Putamen (tissue), 1 donor: ENCODE measurements at places on chromosomes 3 and 15.

GRCh38 chr3:64058566-64058965, 35.3 kb upstream of the PSMD6 start:
- no peak for DNase-seq

DNA sequence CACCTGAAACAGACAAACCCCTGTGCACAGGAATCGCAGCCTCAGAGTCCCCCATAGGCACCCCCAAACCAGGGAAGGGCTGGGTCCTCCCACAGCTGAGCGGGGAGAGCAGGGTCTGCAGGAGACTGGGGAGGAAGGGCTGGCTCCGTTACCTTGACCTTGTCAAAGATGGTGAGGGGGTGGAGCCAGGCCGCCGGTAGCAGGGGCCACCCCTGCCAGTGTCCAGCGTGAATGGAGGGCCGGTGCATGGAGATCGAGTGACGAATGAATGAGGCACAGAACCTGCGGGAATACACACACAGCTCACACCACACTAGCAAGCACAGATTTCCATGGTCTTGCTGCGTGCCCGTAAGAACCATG, 102.2 kb downstream of the TMEM266 start:
- no peak for DNase-seq

GRCh38 chr15:84006421-84006820, 229.2 kb upstream of the GOLGA6L4 start:
- no peak for DNase-seq

GRCh38 chr3:10602769-10603768, 97.7 kb upstream of the ATP2B2 start:
- DNase-seq: peak; percentile 76

- no peak for DNase-seq
Measured at GRCh38 chr3:127441764-127442163, 148.8 kb downstream of the TPRA1 start.

- no peak for DNase-seq
Measured at GRCh38 chr3:82410366-82410765, 648.9 kb upstream of the GBE1 start.

DNA sequence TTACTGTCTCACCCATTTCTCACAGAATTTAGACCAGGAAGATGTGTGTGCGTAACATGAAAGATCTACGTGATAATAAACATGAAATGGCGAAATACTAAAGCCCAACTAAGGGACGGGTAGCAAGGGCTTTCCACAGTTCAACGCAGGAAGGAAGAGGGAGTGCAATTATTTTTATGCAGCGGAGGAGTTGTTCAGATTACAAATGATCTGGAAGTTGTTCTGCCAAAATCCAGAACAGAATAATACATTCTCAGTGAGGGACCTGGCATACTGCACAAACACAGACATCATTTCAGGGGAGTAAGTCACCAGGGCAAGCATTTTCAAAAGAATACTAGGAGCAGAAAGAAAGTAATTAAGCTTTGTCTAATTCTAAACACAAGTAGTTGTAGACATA, 133.6 kb upstream of the RAP2B start:
- peak; percentile 35 for DNase-seq

DNA sequence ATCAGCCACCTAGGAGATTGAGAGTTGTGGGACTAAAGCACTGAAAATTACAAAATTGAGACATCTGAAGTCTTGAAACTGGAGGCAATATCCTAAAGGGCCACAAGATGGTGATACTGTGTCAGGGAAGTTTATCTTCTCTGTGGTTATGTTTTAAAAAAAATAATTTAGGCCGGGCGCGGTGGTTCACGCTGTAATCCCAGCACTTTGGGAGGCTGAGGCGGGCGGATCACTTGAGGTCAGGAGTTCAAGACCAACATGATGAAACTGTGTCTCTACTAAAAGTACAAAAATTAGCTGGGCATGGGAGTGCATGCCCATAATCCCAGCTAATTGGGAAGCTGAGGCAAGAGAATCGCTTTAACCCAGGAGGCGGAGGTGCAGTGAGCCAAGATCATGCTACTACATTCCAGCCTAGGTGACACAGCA, 17.9 kb upstream of the NIT2 start:
- peak; percentile 30 for DNase-seq

GRCh38 chr3:133868186-133868585, 27.5 kb downstream of the RAB6B start:
- DNase-seq: no peak

DNA sequence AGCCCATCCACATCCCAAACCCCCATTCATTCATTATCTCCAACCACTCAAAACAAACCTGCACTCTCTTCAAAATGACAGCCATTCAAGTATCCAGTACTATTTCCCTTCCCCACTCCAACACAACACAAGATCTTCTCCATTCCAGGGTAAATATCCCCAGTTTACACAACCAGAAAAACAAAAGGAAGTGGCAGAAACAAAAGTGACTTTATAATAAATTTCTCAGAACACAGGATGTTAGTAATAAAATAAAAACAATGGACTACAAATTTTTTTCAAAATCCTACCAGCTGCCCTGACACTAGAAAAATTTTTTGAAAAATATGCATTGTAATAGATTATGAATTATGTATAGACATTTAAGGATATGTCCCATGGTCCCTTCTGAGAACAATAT, 14.2 kb downstream of the CPA3 start:
- no peak for DNase-seq

DNA sequence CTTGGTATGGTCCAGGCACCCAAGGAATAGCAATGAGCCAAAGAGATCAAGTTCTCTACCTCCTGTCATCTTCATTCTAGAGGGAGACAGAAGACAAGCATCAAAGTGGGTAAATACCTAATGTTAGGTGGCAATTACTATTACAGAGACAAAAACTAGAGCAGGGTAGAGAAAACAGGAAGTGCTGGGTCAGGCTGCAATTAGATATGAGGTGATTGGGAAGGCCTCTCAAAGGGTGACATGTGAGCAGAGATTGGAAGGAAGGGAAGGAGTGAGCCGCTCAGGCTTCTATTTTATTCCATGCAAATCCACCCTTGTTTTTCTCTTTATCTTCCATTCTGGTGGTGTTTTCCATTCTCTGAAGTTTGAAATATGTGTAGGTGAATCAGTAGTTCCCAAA, 37.4 kb downstream of the EBLN2 start:
- no peak for DNase-seq

- DNase-seq: no peak
Measured at GRCh38 chr15:88624156-88624970, 3.2 kb downstream of the AEN start.

GRCh38 chr15:77393471-77393840, 26.4 kb downstream of the PEAK1 start:
- no peak for DNase-seq

DNA sequence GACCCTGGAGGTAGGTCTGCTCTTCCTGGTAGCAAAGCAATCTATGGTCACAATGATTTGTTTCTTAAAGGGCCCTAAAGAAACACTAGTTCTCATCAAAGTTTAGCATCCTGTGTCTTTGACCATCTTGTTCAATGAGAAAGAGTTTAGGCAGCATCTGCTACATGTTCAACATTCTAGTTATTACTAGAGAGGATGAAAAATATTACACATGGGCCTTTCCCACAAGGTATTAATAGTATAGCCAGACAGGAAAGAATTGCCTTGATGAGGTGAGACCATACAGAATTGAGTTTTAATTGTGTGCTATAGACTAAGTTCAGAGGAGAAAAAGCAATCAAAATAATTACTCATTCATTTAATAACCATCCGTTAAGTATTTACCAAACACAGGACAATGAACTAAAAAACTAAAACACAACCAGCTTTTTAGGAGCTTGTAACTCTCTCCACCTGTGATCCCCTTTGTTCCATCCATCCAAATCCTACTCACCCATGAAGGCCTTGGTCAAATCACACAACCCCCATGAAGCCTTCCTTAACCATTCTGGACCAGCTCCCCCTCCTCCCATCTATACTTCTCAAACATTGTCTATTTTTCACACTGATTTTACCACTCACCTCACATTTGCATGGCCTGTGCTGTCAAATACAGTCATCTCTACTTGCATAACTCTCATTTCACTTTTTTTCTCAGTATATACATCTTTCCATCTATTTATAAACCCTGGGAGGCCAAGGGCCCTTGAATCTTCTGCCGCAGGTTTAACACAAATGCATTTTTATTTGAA, 122.9 kb downstream of the RORA start:
- DNase-seq: no peak

- DNase-seq: peak; percentile 33
Measured at GRCh38 chr3:14138109-14138877, 13.4 kb downstream of the TMEM43 start.

DNA sequence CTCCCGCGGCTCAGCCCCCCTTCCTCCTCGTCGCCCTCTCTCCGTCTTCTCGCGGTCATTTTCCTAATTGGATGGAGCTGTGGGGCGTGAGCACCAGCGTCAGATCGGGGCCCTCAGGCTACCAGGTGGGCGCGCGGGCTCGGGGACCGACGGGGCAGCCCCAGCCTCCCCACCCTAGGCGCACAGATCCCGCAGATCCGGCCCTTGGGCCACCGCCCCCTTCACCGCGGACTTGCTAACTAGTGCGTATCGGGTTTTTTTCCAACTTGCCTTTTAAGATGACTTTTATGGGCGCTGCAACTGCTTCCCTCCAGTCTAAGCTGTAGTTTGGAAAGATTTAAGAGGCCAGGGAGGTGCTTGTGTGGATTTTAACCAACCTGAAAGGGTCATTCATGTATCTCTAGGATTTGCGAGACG, 1.3 kb downstream of the ZNF710 start:
- DNase-seq: no peak

DNA sequence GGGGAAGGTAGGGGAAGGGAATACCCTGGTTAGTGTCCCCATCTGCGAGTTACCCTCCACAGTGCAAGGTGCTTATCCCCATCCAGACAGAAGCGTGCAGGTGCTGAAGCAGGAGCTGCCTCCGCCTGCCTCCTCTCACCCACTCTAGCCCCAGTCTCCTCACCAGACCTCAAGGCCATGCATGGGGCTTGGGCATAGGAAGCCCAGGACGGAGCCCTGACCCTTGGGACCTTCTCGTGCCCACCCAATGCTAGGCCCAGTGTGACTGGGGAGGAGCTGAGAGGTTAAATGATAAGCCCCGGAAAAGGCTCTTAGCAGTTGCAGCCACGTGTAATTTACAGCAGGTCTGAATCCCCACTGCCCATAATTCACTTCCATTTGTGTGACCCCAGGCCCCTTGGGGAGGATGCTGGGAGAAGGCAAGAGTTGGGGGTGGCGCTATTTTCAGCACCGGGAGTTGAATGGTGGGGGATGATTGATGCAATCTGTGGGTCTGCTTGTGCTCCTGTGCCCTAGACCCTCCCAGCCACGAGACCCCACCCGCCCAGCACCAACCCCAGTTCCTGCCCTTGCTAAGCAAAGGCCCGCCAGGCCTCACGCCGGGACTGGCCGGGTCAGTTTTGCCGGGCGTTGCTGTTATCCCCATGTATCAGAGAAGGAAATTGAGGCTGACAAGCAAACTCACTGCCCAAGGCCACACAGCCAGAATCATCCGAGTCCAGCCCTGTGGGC, 14.5 kb upstream of the PLXND1 start:
- DNase-seq: no peak

DNA sequence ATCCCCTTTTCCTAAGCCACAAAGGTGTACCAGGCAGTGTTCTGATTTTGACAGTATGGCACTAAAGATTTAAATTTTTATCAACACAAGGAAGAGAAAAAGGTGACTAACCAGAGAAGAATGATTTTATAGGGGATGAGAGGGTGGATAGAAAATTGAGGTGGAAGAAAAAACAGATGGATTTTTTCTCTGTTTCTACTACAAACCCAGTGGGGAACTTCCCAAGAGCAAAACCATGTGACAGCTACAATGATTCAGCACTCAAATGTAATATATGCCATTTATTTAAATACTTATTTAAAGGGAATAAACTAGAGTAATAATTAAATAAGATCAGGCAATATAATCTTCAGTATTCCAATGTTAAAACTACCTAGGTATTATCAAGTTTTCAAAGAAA, 11.1 kb downstream of the DCUN1D1 start:
- no peak for DNase-seq

- no peak for DNase-seq
Measured at GRCh38 chr3:63352008-63352279, 73.8 kb downstream of the SYNPR start.

- DNase-seq: no peak
Measured at GRCh38 chr3:59880717-59881116, 830.9 kb upstream of the CFAP20DC start.

DNA sequence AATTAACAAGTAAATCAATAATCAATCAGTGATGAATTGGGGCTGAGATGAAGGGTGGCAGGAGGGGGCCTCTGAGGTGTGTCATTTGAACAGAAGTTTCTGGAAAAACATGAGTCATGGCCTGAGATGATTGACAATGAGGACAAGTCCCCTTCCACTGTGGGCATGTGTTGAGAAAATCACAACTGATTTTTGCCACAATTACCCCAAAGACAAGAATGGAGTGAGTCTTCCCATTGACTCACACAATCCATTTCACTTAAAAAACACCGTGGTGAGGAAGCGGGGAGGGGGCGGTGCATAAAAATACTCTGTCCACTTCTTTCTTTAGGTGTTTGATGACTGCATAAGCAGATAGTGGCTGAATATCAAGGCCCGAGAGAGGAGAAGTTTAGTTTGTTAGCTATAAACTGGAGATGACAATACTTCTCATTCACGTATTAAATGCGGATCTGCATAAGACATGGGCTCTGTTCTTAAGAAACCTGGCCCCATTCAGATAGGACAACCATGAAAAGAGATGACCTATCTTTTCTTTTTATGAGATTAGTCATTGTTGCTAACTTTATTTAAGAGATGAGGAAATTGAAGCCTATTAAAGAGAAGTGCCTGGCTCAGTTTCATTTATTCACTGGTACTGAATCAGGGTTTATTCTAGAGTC, 34.7 kb downstream of the SHC4 start:
- DNase-seq: no peak

DNA sequence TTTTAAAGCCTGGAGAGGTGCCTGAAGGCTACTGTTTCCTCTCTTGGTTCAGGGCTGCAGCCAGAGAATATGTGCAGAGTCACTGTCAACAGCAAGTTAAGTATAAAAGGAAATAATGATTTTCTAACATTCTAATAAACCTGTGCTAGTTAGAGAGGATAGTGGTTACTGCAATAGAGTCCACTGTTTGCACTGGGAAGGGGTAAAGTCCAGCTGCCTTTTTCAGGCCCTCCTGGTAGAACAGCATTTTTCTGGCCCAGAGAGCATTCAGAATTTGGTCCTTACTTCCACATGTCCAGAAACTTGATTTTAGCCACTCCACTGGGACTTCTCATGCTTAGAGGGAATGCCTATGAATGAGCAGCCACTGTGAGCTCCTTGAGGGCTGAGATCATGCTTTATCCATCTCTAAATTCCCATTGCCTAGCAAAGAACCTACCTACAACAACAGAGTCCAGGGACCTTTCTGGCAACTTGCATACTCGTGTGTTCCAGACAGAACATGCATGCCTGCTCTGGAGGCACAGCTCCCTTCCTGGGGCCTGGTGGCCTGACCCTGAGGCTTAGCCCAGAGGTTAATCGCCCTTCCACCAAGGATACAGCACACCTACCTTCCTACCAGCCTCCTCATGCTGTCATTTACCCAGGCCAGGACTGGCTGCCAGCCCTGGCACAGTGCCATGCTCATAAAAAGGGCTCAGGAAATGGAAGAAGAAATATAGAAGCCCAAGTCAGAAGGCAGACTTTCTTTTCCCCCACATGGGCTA, 50.3 kb upstream of the ATP13A3 start:
- no peak for DNase-seq
